ENCODE measurements at places on chromosomes 1 and 21.

DNA sequence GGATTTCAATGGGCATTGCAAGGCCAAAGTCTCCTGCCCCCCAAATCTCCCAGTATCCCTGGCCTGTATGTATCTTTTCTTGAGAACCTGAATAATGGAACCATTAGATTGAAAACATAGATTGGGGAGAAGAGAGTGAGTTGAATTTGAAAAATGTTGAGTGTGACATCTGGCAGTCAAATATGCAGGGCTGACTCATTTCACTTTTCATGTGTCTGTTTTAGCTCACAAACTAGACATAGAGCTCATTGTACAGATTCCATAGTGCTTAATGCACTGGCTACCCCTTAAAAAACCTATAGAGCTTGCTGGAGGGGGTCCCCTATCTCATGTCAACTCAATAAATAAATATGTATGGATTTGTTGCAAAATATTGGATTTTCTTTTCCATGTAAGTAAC, 30.8 kb downstream of the DDR2 start:
- peak; percentile 73 for DNase-seq

GRCh38 chr21:14522736-14523135, 23.4 kb downstream of the SAMSN1 start:
- DNase-seq, result no peak

DNA sequence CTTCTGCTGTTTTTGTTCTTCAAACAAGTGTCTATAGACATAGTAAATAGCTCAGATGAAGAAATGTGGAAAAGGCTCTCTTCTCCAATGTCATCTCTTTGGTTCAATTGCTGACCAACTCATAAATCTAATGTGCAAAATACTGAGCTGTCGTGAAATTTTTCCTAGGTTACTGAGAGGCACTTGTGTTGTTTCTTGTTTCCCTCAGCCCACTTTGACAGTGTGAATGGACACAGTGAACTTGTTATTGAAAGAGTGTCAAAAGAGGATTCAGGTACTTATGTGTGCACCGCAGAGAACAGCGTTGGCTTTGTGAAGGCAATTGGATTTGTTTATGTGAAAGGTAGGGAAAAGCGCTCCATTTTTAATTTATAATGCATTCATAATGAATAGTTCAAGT, 245.3 kb downstream of the TPR start:
- no peak for DNase-seq

- DNase-seq, result no peak
These were observed 1.1 kb downstream of the SLAMF9 start for GRCh38 chr1:159952932-159953331.

- no peak for DNase-seq
These were observed 615.2 kb downstream of the MATN1 start for GRCh38 chr1:30108186-30108585.

- peak; percentile 47 for DNase-seq
These were observed 61.6 kb upstream of the QSOX1 start for GRCh38 chr1:180092931-180093650.

GRCh38 chr1:62337706-62338631, 18.7 kb upstream of the KANK4 start:
- DNase-seq, result peak; percentile 15

DNA sequence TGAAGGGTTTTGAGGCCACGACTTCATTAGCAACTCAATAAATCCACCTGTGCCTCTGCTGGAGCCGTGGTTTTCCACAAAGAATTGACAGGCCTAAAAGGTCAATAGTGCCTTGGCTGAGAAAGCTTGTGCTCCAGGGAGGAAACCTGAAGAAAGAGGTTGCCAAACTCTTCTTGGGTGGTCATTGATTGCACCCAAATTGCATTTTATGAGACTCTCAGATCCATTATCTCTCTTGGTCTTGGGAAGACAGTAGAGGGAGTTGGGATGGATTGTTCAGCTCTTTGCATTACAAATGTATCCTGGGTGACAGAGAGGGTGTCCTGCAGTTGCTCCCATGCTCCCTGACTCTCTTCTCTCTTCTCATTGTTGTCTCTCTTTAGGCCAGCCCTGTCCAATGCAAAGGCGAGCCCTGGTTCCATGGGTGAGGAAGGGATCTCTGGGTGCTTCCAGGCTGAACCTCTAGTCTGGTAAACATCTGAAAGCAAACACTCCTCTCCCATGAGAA, 46.1 kb upstream of the HTR1D start:
- DNase-seq, result no peak

GRCh38 chr1:219109424-219110018, 64.2 kb upstream of the LYPLAL1 start:
- no peak for DNase-seq

DNA sequence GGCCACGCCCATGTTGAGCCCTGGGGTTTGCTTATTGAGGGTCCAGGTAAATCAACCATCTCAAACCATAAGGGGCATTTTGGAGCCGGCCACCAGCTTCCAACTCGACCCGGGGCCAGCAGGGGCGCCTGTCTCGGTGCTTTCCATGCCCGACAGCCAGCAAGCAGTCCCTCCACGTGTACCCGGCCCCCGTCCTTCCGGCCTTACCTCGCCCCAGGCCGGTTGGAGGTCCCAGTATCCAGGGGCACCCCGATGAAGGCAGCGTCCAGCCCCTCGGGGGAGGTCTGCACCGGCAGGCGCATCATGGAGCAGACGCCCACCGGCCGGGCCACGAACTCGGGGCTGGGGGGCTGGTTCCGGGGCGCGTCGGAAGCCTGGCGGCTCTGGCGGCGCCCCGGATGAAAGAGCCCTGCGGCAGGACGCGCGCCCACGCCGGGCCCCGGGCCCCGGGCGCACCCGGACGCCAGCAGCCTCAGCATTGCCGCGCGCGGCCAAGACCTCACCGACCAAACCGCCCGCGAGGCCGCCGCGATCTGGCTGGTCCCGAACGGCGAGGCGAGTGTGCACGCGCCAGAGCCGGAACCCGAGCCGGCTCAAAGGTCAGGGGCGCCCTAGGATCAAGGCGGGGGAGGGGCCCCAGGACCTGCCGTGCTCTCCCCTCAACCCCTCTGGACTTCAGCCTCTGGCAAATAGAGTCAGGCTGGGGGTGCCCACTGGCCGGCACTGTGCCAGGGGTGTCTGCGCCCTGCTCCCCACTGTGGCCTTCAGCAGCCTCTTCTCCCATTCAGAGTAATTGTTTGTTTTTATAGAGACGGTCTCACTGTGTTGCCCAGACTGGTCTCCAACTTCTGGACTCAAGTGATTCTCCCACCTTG, at the start of gene AGMAT:
TSS of gene AGMAT (minus strand) at position 563 of the 875 bp plus-strand sequence. CDS start at position 479, 84 bp downstream.
- peak; percentile 52 for DNase-seq

- DNase-seq, result no peak
These were observed 1.1 kb upstream of the PRDM16 start for GRCh38 chr1:3067671-3068563.

GRCh38 chr1:209057901-209058300, 525.6 kb upstream of the CAMK1G start:
- DNase-seq, result no peak
